SW480 (cell line): ENCODE measurements at places on chromosomes 7 and 10.

- DNase-seq: no peak
Measured at GRCh38 chr7:112743811-112744210, 46.4 kb downstream of the TMEM168 start.

GRCh38 chr10:60937022-60937421 is 7.0 kb downstream of the RHOBTB1 start:
- DNase-seq: no peak

- DNase-seq: no peak
Measured at GRCh38 chr7:5827755-5828154, 46.3 kb upstream of the RNF216 start.

- no peak for DNase-seq
Measured at GRCh38 chr10:2019803-2020202, 282.5 kb upstream of the ADARB2 start.

- peak; percentile 58 for DNase-seq
Measured at GRCh38 chr7:101941481-101942383, 124.3 kb downstream of the CUX1 start.

- DNase-seq: peak; percentile 13
Measured at GRCh38 chr7:86149024-86149665, 494.6 kb upstream of the GRM3 start.

DNA sequence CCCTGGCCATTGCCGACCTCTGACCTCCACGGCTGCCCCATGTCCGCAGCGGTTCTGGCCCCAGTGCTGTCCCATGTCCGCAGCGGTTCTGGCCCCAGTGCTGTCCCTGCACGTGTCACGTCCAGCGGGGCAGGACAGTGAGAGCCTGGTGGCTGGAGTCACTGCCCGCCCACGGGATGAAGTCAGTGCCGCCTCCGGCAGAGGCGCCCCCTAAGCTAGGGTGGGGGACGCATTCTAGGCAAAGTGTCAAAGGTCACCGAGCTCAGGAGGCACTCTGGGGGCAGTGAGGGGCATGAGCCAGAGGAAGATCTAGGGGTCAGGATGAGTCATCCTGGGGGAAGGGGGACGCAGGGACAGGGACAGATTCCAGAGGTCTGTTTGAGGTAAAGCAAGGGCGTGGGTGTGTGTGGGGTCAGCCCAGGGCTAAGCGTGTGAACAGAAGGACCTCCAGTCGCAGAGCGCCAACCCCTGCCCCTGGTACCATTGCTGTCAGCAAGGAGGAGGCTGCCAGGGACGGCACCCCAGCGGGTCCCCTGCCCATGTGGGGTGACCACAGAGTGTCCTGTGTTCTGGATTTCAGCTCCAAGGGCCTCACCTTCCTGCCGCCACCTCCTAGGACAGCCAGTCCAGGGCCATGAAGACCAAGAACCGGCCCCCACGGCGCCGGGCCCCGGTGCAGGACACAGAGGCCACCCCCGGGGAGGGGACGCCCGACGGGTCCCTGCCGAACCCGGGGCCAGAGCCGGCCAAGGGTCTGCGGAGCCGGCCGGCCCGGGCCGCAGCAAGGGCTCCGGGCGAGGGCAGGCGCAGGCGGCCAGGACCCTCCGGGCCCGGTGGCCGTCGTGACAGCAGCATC is 665 bp downstream of the BHLHA15 start:
- DNase-seq: peak; percentile 39

DNA sequence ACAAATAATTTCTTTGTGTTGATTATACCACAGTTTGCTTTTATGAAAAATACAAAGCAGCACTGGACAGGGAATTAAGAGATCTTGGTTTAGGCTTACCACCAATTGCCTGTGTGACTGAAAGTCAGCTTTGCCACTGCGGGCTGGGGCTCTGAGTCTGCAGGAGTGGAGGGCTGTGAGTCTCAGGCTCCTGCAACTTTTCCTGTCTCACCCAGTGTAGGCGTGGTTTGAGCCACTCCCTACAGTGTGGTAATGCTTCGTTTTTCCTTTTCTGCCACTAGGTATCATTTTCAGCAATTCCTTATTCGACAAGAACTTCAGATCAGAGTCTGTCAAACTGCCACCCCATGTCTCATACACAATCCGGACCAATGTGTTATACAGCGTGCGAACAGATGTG is 180.6 kb downstream of the ABCA13 start:
- DNase-seq: no peak

DNA sequence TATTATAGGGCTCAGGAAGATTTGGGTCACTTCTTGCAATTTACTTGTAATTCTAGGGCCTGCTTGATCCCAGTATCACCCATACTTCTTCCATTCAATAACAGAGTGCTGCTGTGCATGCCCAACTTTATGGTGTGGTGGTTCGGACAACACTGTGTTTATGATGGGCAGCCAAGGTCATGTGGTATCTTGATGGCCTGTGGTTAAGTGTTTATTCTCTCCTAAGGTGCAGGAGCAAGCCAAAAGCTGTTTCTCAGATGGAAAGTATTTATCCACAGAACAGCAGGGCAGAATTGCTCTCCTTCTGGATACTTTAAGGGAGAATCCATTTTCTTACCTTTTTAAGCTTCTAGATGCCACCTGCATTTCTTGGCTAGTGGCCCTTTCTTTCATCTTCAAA is 433.8 kb downstream of the SH2D4B start:
- DNase-seq: no peak
